Mucosa of gallbladder (tissue), 1 donor: ENCODE measurements at places on chromosomes 11 and 22. TPM values are rescaled to one million over a fixed set of nuclear protein-coding genes. Genes with fewer than 3 reads are reported as not detected.

GRCh38 chr11:4050138-4050537 is 44.5 kb upstream of the RRM1 start:
- DNase-seq = no peak

DNA sequence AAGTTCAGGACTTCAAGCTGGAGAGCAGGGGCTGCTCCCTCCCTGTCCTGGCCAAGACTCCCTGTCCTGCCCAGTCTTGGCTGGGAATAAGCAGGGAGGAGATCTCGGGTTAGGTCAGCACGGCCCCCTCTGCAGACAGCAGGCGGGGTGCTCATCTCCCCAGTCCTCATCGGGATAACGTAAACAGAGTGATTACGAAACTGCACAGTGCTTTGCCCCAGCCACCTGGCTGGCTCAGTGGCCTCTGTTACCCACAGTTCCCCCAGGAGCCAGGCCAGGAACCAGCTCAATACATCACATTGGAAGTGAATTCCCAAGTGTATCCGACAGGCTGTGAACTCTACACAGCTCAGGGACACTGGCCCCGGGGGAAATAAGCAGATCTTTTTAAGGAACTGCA is 42.7 kb upstream of the KCNJ11 start:
- no peak for DNase-seq

DNA sequence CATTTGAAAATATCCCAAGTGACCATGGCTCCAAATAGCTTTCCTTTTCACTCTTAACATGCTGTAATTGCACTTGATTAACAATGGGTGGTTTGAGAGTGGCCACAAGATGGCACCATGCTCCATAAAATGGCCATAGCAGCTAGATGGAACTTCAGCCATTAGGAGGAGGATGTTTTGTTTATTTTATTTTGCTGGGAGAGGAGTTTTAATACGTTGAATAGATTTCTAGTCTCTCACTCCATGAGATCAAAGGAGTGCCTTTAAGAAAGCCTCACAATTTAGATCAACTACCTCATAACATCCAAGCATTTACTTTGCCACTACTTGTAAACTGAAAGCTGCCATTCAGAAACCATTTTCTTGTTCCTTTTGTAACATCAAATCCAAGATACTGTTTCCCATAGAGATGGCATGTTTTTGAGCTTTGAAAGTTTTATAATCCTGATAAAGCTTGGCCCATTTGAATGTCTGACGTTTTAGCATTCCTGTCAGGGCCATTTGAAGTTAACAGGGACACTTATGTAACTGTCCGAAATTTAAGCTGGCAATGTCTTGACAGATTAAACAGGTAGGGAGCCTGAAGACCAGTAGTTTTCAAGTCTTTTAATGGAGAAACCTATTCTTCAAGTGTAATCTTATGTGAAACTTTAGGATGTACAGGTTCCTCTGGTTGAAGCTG is 4.7 kb downstream of the FEN1 start:
- DNase-seq = peak; percentile 87

- peak; percentile 66 for DNase-seq
Measured at GRCh38 chr11:120168960-120169681, 31.2 kb upstream of the TRIM29 start.

DNA sequence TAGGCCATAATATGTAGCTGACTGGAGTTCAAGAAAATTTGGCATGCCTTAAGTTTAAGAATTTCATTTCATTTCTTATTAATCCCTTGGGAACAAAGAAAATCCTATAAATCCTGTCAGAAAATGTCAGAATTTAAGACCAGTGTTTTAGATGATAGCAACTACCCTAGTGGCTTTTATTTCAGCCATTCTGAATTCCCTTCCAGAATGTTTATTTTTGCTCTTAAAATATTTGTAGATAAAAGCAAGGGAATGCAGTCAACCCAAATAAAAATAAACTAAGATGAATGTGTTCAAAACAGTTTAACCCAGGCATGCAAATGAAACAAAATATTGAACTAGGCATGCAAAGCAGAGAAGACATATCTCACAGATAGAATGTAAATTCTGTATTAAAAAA is 356.9 kb upstream of the LRRC4C start:
- no peak for DNase-seq

The LRRC55 gene
- 0.09 TPM for total RNA-seq

The MAP6 gene
- 13.3 TPM for total RNA-seq

DNA sequence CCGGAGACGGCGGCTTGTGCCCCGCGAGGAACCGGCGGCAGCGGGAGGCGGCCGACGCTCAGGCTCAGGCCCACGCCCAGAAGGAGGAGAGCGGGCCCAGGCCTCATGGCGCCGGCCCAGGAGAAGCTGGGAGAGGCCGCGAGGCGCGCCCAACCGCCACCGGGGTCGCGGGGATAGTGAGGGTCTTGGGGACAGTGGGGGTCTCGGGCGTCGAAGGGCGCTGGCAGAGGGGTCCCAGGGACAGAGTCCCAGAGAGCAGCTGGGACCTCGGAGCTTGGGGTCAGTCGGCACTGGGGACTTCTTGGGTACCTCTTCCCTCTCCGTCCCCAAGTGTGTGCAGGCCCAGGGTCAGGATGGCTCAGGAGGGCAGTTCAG is at the start of gene PKDREJ:
Gene PKDREJ, minus strand, starts transcription at position 128 of the 375 bp plus-strand sequence. Its CDS starts 21 bp downstream, at position 107.
- no peak for DNase-seq

The PGM2L1 gene
- total RNA-seq = 14.0 TPM

DNA sequence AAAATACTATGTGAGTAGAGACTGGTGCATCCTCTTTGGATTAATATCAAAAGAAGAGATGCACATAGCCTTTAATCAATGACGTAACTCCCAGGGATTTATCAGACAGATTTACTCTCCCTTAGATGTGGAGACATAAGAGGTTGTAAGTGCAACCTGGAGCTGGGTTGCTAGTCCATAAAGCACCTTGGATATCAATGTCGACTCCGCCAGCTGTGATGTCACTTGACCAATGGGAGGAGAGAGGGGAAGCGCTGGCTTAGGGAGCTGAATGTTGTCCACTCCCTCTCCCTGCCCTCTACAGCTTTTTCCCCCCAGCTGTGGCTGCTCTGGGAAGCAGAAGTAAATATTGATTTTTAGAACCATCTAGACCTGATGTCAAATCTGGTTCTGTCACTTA is 28.9 kb upstream of the TMEM86A start:
- peak; percentile 58 for DNase-seq

- peak; percentile 29 for DNase-seq
Measured at GRCh38 chr11:71420455-71421241, 27.5 kb downstream of the DHCR7 start.

GRCh38 chr11:72621008-72621610 is 53.1 kb downstream of the PDE2A start:
- DNase-seq = no peak

The C22orf15 gene
- total RNA-seq = 1.8 TPM

DNA sequence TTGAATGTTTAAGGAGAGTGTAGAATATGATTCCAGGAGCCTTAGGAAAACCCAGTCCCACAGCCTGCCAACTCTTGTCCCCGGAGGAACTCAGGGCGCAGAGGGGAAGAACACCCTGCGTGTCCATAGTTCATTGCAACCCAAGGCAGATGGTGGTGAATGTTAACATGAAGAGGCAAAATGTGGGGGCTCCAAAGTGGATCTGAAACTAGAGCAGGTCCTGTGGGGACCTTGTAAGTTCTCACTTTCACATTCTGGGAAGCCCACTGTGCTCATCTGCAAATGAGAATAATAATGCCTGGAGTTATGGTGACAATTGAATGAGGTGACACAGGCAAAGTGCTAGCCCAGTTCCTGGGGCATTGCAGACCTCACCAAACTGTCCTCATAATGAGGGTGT is 201.1 kb downstream of the DBX1 start:
- DNase-seq = no peak

- DNase-seq = peak; percentile 40
Measured at GRCh38 chr22:49966774-49967705, 6.5 kb downstream of the PIM3 start.

DNA sequence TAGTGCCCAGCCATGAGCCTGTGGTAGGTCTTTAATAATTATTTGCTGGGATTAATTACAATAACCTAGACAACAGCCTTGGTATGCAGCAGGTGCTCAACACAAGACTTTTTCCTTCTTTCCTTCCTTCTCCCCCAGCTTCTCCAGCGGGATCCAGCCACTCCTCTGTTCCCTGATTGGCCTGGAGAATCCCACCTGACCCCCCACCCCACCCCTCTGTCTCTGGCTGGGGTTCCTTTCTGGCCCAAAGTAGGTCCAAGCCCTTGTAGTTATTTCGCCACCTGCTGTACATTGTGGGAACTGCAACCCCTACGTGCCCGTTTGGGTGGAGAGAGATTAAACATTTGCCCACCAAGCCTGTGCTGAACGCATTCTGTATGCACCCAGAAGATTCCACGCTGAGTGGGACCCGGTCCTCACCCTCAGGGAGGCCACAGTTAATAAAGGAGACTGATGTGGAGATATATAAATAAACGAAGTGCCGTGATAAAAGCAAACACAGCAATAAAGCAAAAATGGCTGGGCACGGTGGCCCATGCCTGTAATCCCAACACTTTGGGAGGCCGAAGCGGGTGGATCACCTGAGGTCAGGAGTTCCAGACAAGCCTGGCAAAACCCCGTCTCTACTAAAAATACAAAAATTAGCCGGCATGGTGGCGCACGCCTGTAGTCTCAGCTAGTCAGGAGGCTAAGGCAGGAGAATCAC is 32.1 kb upstream of the DGKZ start:
- DNase-seq = peak; percentile 77

The SLC16A8 gene
- total RNA-seq = 0.35 TPM

GRCh38 chr11:130817330-130817944 is 98.8 kb downstream of the SNX19 start:
- no peak for DNase-seq

DNA sequence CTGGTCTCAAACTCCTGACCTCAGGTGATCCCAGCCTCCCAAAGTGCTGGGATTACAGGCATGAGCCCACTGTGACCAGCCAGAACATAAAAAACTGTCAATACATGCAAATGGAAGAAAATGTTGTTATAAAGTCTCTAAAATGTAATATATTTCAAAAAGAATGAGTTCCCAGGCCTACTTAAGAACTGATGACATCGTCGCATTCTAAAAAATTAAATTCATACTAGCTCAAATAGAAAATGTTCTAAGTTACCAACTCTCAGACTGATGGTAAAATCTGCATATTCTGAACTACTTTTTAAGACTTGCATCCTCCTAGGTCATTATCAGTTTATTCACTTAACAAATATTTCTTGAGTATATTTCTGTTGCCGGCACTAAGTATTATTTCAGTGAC is 163.3 kb downstream of the CADM1 start:
- no peak for DNase-seq

GRCh38 chr11:125627236-125627910 is 2.4 kb downstream of the CHEK1 start:
- DNase-seq = no peak

The UBASH3B gene
- 7.4 TPM for total RNA-seq

- DNase-seq = no peak
Measured at GRCh38 chr22:20116376-20116950, 559 bp downstream of the RANBP1 start.

- DNase-seq = no peak
Measured at GRCh38 chr11:1777737-1778136, 14.0 kb upstream of the CTSD start.

DNA sequence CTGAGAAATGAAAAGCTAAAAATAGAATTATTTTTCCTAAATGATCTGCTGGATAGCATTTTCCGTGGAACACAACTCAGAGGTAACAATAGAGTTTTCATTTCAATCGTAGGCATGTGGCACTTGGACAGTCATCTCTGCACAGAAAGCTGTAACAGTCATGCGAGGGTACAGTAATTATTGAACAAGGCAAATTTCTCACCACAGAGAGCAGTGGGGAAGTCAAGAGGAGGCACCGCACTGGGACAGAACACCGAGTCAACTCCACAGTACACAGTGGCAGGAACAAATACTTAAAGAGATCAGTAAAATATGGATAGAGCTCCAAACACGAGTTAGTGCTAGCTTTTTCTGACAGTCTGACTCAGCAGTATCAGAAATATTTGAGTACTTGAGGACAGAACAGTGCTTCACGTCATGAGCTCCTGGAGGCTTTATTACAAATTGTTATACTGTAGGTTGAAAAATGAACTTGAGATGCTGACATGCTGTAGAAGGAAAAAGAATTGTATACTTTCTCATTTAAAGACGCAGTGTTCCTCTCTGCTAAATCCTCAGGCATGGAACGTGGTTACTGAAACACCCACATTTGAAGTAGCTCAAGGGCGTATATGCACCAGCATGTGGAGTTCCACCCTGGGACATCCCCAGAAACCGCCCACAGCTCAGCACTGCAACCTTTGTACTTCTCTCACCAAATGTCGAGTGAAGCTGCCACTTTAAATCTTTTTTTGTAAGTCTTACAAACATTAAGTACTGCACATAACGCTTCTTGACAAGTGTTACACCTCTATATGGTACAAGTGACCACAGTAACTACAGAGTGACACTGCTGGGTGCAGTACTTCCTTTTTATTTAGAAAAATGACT is 27.4 kb upstream of the YPEL1 start:
- no peak for DNase-seq

The SOX6 gene
- total RNA-seq = 36.1 TPM

DNA sequence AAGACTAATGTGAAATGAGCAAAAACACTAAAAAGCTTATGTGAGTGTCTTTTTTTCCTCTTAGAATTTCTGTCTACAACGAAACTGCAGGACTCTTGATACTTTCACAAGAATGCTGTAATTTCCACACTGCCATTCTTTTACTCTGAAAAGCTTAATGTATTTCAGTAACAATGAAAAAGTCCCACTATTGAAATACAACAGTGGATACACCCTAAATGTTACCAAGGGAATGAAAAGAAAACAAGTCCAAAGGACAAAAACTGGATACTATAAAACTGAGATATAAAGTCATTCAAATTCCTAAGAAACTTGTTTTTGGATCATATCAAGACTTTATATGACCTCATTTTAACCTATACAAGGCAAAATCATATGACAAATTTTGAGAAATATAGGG is 77.4 kb downstream of the SOX6 start:
- DNase-seq = no peak

- no peak for DNase-seq
Measured at GRCh38 chr22:39259666-39260065, 14.9 kb upstream of the PDGFB start.

DNA sequence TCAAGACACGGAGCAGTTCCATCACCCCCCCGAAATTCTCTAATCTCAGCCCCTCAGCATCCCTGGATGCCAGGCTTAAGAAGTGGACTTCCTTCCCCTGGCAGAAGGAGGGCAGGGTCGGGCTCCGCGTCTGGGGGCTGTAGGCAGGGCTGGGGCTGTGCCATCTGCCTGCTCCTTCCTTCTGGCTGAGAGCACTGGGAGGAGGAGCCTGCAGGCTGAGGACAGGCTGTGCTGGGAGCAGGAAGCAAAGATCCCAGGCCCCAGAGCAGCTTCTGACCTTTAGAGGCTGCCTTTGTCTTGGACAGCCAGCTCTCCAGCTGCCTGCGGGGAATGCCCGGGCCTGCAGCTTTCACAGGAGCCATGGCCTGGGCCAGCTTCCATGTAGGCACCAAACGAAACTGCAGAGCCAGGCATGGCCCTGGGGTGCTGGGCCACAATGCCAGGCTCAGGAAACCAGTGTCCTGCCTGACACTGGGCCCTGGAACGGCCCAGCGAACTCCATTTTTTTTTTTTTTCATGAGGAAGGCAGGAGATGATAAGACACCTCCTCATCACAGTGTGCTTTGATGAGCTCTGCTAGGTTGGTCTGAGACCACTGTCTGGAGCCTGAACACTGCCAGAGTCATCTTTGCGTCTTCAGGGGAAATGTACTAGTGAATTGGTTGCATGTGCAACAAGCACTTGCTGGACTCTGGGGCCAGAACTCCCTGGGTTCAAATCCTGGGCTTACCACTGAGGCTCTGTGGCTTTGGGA is 67.9 kb downstream of the MCM5 start:
- peak; percentile 60 for DNase-seq

- DNase-seq = no peak
Measured at GRCh38 chr11:24697522-24698111, 200.8 kb downstream of the LUZP2 start.

The RFPL3 gene
- not detected for total RNA-seq

The SMIM38 gene
- total RNA-seq = 0.40 TPM

- DNase-seq = no peak
Measured at GRCh38 chr11:107929611-107930200, 1.5 kb downstream of the RAB39A start.
